ENCODE measurements at places on chromosomes 11 and 22. TPM values are rescaled to one million over a fixed set of nuclear protein-coding genes. Genes with fewer than 3 reads are reported as not detected.
A peak's percentile ranks its signal among the peaks of the same experiment; 100 is the strongest.

TMEM126B gene
- total RNA-seq: 37.8 TPM

- H3K27me3 ChIP-seq: no peaks in the 10 kb centered on the region
- H3K36me3 ChIP-seq: no peaks in the 10 kb centered on the region
- peaks cover 9% of the 10 kb centered on the region for H3K4me1 ChIP-seq
- no peak overlapping the region for H3K27ac ChIP-seq
- DNase-seq: no peak
These were observed 60.8 kb upstream of the CTSC start for GRCh38 chr11:88398372-88398771.

GRCh38 chr22:39634530-39635405, 64.2 kb downstream of the CACNA1I start:
- no peak overlapping the region for H3K4me3 ChIP-seq
- no peak for DNase-seq
- H3K4me1 ChIP-seq: no peaks in the 10 kb centered on the region
- H3K27me3 ChIP-seq: peaks cover 25% of the 10 kb centered on the region
- no peak overlapping the region for H3K27ac ChIP-seq

GGT5 gene
- total RNA-seq: not detected

DNA sequence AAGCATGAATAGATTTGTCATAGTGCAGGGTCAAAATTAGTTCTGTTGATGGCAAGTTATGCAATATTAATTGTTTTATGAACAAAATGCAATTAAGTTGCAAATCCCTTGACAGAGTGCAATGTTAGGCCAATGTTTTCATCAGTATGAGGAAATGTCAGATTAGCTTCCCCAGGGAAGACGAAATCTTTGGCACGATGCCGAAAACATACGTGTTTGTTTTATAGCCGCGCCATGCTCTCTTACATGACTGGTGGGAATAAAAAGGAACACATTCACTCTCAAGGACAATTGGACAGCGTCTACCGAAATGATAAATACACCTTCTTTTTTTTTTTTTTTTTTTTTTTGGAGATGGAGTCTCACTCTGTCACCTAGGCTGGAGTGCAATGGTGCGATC, 27.0 kb downstream of the MFNG start:
- no peak for DNase-seq
- H3K4me1 ChIP-seq: peaks cover 16% of the 10 kb centered on the region
- no peak overlapping the region for H3K4me3 ChIP-seq
- no peaks in the 10 kb centered on the region for H3K36me3 ChIP-seq
- peaks cover 27% of the 10 kb centered on the region for H3K27me3 ChIP-seq
- no peak overlapping the region for H3K27ac ChIP-seq

DNA sequence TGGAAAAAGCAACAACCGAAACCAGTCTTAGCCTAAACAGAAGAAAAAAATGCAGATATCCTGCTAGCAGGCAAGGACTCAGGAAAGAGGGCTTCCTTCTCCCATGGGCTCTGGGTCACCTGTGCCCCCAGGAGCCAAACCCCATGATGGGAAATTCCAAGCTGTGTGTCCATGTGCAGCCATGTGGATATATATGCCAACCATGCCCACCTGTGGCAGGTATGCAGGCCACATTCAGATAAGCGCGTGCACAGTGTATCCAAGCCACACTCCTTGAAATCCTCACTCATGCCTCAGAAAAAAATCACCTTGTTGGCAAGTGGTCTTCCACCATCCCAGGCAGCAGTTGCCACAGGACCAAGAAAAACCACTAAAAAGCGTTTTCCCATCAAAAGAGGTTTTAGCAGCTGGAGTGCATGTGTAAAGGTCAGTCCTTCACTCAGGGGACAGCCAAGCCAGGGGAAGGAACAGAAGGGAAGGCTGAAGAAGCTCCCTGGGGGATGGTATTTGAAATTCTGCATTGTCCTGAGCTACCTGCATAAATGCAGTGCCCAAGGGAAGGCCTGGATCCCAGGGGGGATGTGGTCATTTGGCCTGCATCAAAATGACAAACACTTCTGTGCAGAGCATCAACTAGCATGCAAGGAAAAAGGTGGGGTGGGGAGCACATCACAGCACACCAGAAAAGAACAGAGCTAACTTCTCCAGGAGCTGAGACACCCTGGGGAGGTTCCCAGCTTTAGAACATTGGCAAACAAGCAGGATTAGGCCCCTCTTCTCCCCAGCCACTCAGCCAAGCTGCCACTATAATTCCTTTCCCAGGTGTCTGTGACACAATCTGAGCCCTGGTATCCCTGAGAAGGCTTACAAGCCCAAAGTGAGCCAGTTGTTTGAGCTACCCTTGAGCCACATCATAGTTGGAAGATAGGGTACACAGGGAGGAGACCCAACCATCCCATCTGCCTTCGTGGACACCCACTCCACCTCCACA, 76.2 kb downstream of the GALNT18 start:
- DNase-seq: no peak
- no peaks in the 10 kb centered on the region for H3K4me1 ChIP-seq
- no peak overlapping the region for H3K27ac ChIP-seq
- H3K4me3 ChIP-seq: no peak overlapping the region
- no peaks in the 10 kb centered on the region for H3K36me3 ChIP-seq

DNA sequence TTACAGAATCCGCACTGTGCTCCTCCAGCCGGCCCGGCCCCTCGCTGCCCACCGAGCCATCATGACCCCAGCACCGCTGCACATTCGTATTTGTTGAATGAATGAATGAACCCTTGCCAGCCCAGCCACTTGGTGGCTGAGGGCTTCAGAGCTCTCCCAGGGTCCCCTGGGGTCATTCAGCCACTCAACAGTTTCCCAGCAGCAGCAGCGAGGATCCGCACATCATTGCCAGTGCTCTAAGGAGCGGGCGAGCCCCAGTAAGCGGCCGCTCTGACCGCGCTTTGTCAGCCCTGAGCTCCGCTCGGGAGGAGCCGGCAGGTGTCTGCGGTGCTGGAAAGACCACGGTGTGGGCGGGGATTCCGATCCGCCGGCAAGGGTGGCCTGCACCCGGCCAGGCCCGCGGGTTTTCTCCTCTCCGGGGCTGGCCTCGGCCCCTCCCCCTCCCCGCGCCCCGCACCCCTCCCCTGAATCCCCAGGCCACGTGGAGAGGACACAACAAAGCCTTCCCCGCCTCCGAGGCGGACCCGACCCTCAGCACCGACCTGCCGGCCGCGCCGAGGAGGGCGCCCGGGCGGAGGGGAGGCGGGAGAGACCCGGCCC, 563 bp downstream of the BID start:
- peaks cover 18% of the 10 kb centered on the region for H3K27me3 ChIP-seq
- no peaks in the 10 kb centered on the region for H3K36me3 ChIP-seq
- peak; percentile 65 for DNase-seq
- H3K4me1 ChIP-seq: peaks cover 10% of the 10 kb centered on the region
- H3K27ac ChIP-seq: peak overlapping the region; percentile 83
- H3K4me3 ChIP-seq: peak overlapping the region; percentile 76

VPREB1 gene
- not detected for total RNA-seq

- H3K4me1 ChIP-seq: peaks cover 5% of the 10 kb centered on the region
- no peaks in the 10 kb centered on the region for H3K36me3 ChIP-seq
These were observed 242.0 kb downstream of the DDX10 start for GRCh38 chr11:108906826-108907225.

SNX15 gene
- total RNA-seq: 33.0 TPM

DNA sequence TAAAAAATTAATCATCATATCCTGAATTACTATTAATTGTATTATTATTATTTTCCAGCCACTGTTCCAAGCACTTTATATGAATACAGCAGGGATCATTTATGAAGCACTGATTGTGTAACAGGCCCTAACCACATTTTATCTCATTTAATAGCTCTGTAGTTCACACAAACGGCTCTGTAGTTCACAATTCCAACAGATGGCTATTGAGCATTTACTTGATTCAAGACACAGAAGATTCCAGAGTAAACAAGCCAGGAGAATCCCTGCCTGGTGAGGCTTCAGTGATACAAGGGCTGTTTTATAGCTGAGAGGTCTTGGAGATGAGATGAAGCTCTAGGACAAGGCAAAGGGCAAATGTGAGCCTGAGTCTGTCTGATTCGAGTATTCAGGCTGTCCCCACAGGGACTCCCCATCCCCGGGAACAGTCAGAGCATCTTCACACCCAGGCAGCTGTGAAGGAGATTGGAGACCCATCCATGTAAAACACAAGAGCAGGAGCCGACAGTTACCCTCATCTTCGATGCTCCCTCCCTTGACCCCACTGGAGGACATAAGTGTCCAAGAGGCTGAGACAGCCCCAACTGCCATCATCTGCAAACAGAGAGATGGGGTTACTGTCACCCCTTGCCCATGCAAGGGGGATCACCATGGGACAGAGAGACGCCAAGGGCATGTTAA, 222.5 kb downstream of the MN1 start:
- no peaks in the 10 kb centered on the region for H3K4me1 ChIP-seq
- no peak for DNase-seq
- H3K36me3 ChIP-seq: no peaks in the 10 kb centered on the region
- no peak overlapping the region for H3K4me3 ChIP-seq

- no peak for DNase-seq
- peaks cover 12% of the 10 kb centered on the region for H3K27me3 ChIP-seq
- peaks cover 1% of the 10 kb centered on the region for H3K36me3 ChIP-seq
- H3K4me1 ChIP-seq: peaks cover 63% of the 10 kb centered on the region
These were observed 2.2 kb downstream of the PLEKHB1 start for GRCh38 chr11:73648571-73649046.

- H3K36me3 ChIP-seq: no peaks in the 10 kb centered on the region
- H3K27ac ChIP-seq: peak overlapping the region; percentile 54
- H3K4me1 ChIP-seq: peaks cover 34% of the 10 kb centered on the region
- no peaks in the 10 kb centered on the region for H3K27me3 ChIP-seq
These were observed 181.4 kb downstream of the DBX1 start for GRCh38 chr11:19978668-19979518.

Measured in progenitor cell of endocrine pancreas (in vitro differentiated cells).